Stimulated activated CD4-positive, alpha-beta T cell treated with anti-CD3 and anti-CD28 coated beads, Interleukin-12 subunit alpha, Interleukin-12 subunit beta, amount 100 ng/mL, for 48 hours (primary cell): ENCODE measurements at places on chromosomes 13 and 19.

DNA sequence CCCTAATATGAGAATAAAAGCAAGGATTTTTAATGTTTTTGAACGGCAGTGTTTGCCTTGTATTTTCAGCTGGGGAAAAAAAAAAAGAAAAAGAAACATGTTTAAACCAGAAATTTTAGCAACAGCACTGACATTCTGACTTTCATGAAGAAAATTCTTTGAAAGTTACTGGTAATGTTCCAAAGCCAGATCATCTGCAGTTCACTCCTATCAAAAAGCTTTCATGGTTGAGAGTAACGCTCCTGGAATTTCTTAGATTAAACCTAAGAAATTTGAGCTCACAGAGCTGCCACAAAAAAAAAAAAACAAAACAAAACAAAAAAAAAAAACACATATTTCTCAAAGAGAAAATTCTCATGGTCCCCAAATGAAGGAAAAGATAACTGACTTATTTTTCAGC, 1106.7 kb downstream of the EFNB2 start:
- no peak for DNase-seq

DNA sequence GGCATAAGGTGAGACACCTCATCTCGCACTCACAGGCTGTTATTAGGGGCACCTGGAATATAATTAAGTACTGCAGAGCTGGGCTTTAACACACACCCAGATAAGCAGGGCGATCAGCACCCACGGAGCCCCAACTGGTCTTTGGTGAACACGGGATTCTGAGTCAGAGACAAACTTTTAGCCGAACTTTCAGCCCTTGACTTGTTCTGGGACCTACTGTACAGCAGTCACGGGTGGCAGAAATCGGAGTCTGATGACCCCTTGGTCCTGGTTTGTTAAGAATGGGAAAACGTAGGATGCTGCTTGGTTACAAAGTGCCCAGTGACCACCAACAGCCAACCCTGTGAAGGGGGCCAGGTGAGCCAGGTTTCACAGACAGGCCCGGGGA, 9.0 kb downstream of the SH3GL1 start:
- no peak for DNase-seq

DNA sequence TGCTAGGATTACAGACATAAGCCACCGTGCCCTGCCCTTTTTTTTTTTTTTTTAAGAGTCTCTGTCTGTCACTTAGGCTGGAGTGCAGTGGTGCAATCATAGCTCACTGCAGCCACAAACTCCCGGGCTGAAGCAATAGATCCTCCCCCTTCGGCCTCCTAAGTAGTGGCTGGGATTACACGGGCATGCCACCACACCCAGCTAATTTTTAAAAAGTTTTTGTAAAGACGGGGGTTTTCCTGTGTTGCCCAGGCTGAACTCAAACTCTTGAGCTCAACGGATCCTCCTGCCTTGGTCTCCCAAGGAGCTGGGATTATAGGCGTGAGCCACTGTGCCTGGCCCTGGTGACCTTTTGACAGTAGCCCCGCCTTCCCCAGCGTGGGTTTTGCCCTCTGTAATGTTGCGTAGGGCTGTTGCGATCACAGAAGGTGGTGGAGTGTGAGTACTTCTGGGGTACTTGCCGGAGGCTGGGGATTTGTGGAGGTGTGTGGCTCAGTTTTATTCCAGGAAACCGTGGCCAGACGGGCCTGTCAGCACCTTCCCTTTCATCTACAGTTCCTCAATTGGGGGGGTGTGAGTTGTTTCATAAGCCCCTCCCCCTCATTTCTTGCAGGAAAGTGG, 11.6 kb upstream of the RETN start:
- DNase-seq: no peak

DNA sequence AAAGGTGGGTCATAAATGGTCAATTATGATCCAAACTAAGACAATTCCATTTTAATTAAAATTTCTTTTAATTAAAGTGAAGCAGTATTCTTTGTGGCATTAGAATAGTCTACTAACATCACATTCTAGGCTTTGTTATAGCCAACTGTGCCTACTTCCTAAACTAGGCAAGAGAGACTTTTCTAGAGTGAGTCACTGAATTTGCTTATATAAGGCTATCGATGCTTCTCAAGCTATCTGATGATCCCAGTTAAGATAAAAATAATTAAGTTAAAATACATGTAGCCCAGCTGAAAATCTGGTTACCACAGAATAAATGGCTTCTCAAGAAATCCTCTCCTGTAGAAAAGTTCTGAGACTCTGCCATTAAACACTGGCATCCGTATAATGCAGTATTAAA, 12.5 kb downstream of the ANKRD10 start:
- no peak for DNase-seq

DNA sequence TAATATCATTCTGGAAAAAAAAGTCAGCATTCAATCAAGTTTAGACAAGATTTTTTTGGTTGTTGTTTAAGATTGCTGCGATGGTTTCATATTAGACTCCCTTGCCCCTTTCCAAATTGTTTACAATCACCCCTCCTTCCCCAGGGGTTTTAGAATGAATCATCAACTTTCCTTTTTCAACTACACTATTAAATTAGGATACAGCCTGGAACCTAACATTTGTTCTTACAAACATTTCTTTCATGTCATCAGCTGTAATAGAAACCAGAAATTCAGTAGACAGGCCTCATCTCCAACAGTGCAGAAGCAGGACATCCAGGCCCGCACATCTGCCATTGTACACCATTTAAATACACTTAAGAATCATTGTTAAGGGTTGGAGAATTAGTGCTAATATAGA, 44.4 kb upstream of the WDFY2 start:
- DNase-seq: no peak

GRCh38 chr19:6590258-6590826, 608 bp downstream of the CD70 start:
- DNase-seq: no peak

GRCh38 chr19:32874605-32875004, 5.0 kb upstream of the SLC7A9 start:
- no peak for DNase-seq

- DNase-seq: peak; percentile 82
These were observed 1.2 kb downstream of the BLVRB start for GRCh38 chr19:40464059-40465024.

DNA sequence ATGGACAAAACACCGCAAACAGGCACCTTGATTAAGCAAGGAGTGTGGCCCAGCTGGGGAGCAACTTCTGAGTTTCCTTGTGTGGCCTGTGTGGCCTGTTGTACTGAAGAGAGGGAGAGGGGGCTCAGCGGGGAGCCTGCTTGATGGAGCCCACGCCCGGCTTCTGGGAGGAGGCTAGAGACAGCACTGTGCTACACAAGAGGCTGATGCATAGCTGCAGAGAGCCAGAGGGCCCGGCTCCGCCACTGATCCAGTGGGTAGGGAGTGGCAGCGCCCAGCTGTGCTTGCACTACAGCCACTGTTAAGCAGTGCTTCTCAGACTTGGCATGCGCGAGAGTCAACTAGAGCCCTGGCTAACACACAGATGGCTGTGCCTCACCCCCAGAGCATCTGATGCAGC, 19.0 kb downstream of the LYL1 start:
- DNase-seq: no peak

DNA sequence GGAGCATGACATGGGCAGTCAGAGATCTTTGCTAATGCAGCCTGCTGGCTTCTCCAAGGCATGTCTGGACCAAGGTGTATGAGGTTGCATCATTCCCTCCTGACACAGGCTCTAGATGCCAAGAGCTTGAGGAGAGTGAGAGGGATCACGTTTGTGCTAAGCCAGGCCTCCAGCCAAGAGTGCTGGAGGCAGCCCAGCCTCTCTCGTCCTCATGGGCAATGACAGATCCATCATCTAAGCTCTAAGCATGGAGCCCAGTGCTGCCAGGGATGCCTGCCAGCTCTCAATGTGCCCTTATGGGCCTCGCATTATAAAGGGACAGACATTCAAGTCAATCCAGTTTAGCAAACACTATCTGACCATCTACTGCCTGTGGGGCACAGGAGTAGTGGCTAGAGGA, 136.3 kb upstream of the VSTM2B start:
- no peak for DNase-seq

- no peak for DNase-seq
These were observed 180.9 kb downstream of the PCCA start for GRCh38 chr13:100269837-100270236.

- no peak for DNase-seq
These were observed 94.6 kb downstream of the LRCH1 start for GRCh38 chr13:46647512-46648065.

DNA sequence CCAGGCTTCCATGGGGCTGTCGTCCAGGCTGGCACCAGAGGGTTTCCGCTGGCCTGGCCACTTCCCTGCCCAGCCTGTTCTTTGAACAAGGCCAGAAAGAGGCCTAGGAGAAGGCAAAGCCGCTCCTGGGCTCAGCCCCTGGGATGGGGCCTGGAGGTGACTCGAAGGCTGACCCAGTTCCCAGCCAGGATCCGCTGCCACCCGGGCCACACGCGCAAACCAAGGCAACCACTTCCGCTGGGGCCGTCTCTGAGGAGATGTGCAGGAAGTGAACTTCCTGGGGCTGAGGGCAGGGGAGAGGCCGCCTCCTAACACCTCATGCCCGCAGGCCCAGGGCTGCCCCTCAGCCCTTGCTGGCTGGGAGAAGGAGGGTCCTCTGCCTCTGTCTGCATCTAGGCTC, 15.2 kb downstream of the PLEKHF1 start:
- DNase-seq: peak; percentile 77

- no peak for DNase-seq
These were observed 3.9 kb downstream of the MIDN start for GRCh38 chr19:1252221-1252820.

DNA sequence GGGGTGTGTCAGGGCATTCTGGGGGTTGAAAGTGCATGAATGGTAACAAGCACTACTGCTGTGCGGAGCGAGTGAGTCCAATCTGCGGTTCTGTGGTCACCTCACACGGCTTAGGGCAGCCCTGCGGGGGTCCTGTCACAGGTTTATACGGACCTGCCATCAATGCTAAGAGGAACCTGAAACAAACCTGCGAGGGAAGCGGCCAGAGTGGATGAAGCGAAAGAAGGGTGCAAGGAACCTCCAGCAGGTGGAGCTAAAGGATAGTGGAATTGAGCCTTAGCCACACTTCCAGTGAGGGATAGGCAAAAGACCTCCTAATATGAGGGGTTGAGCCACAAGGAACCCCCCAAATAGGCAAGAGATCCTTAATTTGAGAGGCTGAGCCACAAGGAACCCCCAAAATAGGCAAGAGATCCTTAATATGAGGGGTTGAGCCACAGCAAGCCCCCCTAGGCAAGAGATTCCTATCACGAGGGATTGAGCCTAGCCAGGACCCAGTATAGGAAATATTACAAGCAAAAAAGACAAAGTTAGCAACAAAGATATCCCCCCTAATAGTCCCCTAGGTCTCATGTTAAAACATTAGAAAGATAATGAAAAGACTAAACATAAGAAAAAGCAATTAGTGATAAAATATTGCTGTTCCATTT, 6.3 kb upstream of the ZNF69 start:
- DNase-seq: peak; percentile 69

DNA sequence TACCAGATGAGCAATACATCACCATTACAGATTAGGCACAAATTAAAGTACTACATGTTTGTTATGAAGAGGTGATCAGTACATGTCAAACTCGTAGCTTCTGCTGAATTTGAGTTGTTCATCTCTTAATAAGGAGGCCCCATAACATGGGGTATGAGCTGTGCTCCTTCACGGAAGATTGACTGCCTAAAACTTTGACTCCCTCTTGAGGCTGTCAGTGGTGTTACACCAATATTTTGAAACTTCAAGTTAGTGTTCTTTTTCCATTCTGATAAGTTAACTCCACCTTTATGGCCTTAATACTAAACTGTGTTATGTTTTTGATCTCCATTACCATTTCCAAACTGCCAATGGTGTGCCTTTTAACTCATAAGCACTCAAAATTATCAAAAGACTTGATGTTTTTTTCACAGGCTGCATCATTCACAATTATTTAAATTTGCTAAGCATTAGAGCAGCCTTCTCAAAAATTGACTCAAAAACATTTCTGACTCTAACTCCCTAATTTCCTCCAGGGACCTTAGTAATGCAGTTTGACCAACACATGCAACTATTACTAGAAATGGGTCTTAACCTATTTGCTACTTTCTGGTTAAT, 1591.5 kb downstream of the PCDH9 start:
- DNase-seq: no peak

DNA sequence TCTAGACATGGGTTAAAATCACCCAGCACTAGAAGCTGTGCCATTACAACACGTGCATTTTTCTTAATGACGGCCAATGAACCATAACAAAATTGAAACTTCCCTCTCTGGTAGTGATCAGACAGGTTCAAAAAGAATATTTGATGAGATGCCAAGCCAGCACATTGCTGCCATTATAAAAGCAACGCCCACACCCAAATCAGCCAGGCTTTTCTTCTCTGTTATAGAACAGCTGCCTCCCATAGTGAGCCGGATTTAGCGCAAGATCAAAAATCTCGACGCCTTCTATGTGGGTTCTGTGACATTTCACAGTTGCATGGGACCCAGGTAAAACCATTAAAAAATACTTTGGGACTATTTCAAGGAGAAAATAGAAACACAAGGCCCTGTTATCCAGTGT, 1158.0 kb downstream of the EFNB2 start:
- DNase-seq: no peak

DNA sequence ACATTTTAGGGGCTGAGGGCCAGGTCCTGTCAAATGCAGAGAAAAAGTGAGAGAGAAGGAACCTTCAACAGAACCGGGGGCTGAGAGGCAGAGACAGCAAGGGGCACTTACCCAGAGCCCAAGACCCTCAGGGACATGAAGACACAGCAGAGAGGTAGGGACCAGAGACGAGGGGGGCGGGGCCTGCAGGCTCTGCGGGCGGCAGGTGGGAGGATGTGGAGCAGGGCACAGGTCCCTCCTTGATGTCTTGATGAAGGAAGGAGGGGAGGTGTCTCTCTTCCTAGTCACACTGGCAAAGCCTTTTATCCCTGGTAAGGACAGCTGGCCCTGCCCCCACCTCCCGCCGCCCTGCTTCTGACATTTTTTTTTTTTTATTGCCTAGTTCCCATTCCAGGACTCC, at the start of gene KLK14:
Gene KLK14, minus strand, starts transcription at position 277 of the 400 bp plus-strand sequence. Its CDS starts 273 bp downstream, at position 4.
- DNase-seq: no peak

DNA sequence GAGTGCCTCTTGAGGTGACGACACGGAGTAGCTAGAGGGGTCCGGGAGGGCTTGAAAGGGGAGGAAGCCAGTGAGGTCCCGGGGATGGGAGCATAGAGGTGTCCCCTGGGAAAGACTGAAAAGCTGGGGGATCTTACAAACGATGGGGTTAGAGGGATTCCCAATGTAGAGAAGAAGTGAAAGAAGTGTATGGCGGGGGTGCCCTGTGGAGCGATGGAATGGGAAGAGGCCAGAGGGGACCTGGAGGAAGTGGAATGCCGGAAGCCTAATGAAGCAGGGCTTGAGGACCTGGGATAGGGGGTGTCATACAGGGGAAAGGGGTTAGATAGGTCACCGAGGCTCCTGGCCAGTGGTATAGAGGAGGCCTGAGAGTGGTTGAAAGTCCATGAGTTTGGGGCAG, 580 bp downstream of the AP2A1 start:
- no peak for DNase-seq
